Activated naive CD8-positive, alpha-beta T cell treated with anti-CD3 and anti-CD28 coated beads, Interleukin-2, amount 10 ng/mL, durations not matched to agents 7 days and 5 days (primary cell): ENCODE measurements at places on chromosomes 7 and 10. TPM values are rescaled to one million over a fixed set of nuclear protein-coding genes. Genes with fewer than 3 reads are reported as not detected.

Gene RADIL
- 0.28 TPM for total RNA-seq

Gene VIPR2
- 0.80 TPM for total RNA-seq

Gene ASB10
- not detected for total RNA-seq

Gene PNLIPRP3
- not detected for total RNA-seq

Gene DEPP1
- not detected for total RNA-seq

Gene AHR
- 49.0 TPM for total RNA-seq

Gene OGDH
- 103 TPM for total RNA-seq

Gene GJD4
- total RNA-seq: not detected

Gene ANKRD7
- total RNA-seq: 1.2 TPM

Gene PDE6C
- not detected for total RNA-seq

- DNase-seq: no peak
Measured at GRCh38 chr7:137681657-137682562, 164.9 kb downstream of the DGKI start.

DNA sequence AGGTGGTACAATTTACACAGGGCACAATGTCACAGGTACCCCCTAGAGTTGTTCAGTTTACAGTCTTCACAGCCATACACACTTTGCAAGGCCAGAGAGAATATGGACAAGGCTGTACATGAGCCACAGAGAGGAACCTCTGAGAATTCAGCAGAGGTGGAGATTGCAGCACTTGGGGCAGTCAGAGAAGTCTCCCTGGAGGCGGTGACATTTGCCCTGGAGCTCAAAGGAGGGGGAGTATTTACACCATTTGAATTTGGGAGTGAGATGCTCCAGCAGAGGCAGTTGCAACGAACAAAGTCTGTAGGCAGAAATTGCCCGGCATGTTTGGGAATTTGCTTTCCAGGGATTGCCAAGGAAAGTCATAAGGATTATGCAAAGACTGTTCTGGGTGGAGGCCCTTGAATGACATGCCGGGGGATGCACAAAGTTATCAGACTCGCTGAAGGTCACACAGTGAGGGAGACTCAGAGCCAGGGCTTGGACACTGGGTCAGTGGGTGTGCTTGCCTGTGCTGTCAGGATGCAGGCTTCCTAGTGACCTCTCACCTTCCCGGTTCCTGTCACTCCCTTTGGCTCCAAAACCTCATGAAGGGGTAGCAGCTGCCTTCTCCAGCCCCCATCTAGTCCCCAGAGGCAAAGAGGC, 160.7 kb upstream of the PCBD1 start:
- DNase-seq: no peak

GRCh38 chr7:132757783-132758182, 181.5 kb upstream of the PLXNA4 start:
- no peak for DNase-seq

GRCh38 chr7:17946591-17946990, 6.3 kb upstream of the SNX13 start:
- no peak for DNase-seq

DNA sequence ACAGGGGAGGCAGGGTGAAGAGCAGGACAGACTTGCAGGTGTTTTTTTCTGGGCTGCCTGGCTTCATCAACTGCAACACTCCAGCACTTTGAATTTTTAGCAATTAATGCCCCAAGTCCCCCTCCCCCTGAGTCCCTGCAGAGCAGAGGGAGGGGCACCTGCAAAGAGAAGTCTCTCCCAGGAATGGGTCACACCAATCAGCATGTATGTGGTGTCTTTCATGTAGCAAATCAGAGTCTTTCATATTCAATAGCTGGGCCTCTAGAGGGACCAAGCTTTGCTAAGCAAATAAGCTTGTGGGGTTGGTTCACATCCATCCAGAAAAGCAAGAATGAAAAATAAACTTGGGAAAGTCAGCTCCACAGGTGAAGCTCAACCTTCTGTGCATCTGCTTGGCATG, 90.7 kb downstream of the PARP12 start:
- no peak for DNase-seq

- DNase-seq: no peak
Measured at GRCh38 chr7:135380351-135380750, 129.6 kb downstream of the CNOT4 start.

DNA sequence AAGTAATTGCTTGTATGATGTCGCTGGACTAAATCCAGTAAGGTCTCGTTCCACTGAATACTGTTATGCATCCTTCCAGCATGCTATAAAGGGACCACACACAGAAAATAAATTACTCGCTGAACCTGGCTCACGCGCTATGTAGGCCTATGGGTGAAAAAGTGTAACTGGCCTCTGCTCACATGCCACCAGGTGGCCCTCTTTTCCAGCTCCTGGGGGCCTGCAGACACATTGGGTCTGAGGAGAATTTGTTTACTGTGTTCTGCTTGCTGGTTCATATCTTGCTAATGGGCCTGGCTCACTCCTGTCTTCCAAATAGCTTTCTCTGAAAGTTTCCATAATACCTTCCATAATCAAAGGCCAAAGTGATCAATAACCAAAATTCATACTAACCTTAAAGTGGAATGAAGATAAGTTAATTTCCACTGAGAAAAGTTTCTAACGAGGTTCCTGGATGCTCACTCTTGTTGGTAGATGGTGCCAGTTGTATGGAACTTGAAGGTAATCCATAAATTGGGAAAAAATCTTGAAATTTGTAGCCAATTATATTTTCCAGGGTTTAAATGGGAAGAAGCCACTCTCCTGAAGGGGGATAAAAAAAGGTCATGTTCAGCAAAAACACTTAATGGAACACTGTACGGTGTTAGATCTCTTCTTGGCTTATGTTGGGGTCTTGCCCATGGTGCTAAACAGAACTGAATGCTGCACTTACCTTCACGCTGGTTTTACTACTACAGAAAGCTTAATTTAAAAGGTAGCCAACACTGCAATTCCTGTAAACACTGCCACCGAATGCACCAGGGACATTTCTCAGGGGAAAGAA, 27.0 kb upstream of the ZPBP start:
- peak; percentile 38 for DNase-seq

GRCh38 chr10:15738270-15738925, 18.7 kb upstream of the ITGA8 start:
- no peak for DNase-seq

- no peak for DNase-seq
Measured at GRCh38 chr7:95723583-95724180, 48.7 kb upstream of the DYNC1I1 start.

GRCh38 chr7:122975341-122975740, 20.2 kb downstream of the TAS2R16 start:
- no peak for DNase-seq

DNA sequence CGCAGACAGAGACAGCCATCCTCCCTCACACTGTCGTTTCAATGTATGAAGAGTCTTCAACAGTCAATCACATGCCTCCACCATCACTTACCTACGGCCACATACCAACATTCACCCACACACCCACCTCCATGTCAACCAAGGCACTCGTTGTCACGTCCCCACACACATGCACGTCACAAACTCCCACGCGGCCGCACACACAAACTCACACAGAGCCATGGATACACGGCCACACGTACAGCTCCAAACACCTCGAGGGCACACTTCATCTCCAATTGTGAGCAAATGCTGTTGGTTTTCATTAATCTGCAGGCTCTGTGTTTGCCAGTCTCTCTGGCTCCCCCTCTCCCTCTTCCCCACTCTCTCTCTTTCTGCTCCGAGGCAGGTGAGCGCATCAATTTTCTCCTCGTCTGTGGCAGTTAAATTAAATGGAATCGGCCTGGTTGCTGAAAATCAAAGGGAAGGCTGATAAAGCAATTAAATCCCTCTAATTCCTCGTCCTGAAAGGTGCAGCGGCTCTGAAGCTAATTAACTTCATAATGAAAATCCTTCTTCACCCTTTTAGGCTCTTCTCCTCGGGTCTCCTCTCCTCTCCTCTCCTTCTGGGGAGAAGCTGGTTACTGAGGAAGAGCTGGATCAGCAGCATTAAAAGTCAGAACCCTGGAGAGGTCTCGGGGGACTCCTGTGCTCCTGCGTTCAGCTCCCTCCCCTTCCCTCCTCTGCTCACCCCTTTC, 53.8 kb upstream of the SLF2 start:
- no peak for DNase-seq

- no peak for DNase-seq
Measured at GRCh38 chr7:134452419-134452838, 6.5 kb downstream of the AKR1B1 start.

GRCh38 chr7:138875794-138876193, 77.8 kb upstream of the ATP6V0A4 start:
- peak; percentile 47 for DNase-seq

- DNase-seq: no peak
Measured at GRCh38 chr10:127991543-127992255, 84.8 kb downstream of the PTPRE start.

DNA sequence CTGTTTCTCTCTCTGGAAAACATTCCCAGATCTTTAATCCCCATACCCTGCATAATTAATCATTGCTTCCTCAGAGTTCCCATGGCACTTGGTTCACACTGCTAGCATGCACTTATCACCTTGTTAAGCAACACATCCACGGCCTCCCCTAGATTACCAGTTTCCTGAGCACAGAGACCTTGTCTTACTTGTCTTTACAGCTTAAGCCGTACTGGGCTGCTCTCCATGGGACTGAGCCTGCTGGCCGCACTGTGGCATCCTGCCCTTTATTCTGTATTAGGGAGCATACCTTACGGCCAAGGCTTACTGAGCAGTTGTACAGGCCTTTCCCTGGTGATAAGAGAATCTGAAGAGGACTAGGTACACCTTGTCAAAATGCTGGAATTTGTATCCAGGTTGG, 190.2 kb downstream of the REEP3 start:
- no peak for DNase-seq

DNA sequence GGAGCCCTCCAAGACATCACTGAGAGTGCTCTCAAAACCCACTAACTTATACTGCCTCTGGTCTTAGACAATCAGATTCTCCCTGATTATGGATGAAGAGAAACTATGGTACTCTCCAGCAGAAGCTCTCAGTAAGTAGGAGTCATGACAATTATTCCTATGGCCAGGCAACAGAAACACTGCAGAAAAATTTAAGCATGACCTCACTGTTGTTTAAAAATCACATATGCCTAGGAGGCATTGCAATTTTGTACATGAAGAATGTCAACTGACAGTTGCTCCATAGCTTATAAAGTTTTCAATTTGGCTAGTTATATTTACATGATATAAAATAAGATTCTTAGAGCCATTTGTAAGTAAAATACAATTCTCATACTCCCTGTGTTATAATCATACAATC, 105.9 kb upstream of the LSM8 start:
- no peak for DNase-seq

- DNase-seq: no peak
Measured at GRCh38 chr10:95791425-95791979, 35.5 kb downstream of the ENTPD1 start.

- DNase-seq: no peak
Measured at GRCh38 chr7:138848056-138848980, 50.3 kb upstream of the ATP6V0A4 start.

- peak; percentile 48 for DNase-seq
Measured at GRCh38 chr10:13717936-13718772, 131.4 kb downstream of the PRPF18 start.

DNA sequence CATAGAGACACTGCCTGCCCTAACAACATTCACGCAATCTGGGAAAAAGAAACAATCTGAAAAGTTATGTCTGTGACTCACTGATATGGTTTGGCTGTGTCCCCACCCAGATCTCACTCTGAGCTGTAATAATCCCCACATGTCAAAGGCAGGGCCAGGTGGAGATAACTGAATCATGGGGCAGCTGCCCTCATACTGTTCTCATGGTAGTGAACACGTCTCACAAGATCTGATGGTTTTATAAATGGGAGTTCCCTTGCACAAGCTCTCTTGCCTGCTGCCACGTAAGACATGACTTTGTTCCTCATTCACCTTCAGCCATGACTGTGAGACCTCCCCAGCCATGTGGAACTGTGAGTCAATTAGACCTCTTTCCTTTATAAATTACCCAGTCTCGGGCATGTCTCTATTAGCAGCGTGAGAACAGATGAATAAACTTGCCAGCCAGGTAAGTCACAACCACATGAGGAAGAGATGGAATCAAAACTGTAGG, 341.5 kb upstream of the AOAH start:
- no peak for DNase-seq

GRCh38 chr7:128405471-128406313, 4.1 kb downstream of the IMPDH1 start:
- peak; percentile 73 for DNase-seq

DNA sequence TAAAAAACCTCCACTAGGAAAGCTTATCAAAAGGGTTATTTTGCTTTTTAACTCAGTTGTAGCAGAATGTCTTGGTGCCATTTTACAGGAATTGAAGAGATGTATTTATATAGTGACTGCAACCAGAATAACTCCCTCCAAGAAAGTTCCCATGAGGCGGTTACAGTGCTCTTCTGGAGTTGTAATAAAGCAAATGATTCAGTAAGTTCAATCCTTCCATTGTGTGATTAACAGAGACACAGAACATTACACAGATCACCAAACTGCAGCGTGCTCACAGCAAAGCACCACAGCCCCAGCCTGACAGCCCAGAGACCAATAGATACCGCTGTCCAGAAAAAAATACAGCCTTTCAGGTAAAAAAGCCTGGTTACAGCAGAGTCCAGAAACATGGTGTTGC, 21.9 kb upstream of the CABCOCO1 start:
- DNase-seq: no peak

- no peak for DNase-seq
Measured at GRCh38 chr10:121098211-121098610, 247.0 kb downstream of the WDR11 start.

DNA sequence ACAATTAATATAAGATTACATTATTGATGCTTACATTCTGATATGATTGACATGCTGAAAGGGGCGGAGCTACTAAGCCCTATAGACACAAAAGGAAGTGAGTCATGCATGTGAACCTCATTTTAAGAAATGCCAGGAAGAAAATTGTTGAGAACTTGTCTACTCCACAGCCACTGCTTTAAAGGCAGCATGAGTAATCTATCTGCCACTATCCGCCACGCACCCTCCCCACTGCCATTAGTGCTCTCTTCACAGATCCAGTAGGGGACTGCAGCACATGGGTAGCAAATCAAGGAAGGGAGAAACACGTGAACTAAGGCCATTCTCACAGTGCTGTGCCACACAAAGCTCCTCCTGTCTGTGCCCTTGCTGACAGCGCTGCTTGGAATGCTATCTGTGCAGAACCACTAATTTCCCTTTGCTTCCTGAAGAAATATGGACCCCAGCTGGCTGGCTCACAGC, 524.8 kb downstream of the GRM8 start:
- DNase-seq: no peak
